ENCODE measurements at places on chromosomes 16 and 17.

DNA sequence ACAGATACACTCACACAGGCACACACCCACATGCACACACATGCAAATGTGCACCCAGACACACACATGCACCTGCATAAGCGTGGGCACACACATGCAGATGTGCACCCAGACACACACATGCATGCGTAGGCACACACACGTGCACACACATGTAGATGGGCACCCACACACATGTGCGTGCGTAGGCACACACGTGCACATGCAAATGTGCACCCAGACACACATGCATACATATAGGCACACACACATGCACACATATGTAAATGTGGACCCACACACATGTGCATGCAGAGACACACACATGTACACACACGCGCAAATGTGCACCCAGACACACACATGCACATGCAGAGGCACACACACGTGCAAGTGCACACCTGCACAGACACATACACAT, 60.3 kb downstream of the MRM1 start:
- no peak for DNase-seq

DNA sequence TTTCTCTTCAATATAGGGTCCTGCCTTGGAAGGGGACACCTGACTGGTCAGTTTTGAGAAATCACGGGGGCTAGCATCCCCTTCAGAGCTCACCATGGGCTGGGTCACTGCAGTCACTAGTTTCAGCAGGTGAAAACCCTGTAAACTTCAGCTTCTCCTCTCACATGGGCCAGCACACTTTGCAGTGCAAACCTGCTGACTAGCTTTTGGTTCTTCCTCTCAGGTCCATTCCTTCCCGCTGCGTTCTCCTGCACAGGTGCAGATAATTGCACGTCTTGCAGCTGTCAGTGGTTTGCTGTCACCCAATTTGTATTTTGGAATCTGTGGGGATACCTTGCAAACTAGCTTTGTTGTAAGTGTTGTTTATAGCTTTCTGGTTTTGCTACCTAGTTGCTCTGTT, 95.1 kb downstream of the LYRM1 start:
- DNase-seq = no peak

DNA sequence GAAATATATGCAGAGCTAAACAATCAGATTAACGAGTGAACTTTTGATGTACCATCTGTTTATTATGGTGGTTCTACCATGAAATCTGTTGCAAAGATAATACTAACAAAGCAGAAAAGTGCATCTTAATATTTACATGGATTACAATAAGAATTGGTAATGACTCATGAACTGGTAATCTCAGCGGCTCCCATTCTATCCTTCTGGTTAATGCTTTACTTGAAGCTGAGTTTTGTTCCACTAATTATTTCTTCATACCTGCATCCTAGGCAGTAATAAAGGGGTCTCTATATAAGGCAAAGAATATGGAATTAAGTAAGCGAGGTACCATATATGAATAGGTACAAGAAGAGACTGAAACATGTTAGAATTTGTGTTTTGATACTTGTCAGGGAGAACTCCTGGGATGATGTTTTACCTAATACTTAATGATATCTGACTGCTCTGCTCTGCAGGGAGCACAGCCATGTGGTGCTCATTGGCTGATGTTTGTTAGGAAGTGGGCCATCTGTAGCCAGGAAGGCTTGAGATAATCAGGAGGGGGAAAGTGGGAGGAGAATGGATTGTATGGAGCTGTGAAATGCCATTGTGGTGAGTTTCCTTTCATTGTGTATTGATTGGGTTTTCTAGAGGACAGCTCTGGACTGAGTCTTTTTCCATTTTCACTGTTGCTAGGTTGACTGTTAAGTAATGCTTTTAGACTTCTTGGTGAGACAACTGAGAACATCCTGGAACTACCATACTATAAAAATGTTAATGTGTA, 52.6 kb downstream of the MAP2K6 start:
- no peak for DNase-seq

- DNase-seq = peak; percentile 14
Measured at GRCh38 chr17:44557651-44558285, 484 bp downstream of the FZD2 start.

DNA sequence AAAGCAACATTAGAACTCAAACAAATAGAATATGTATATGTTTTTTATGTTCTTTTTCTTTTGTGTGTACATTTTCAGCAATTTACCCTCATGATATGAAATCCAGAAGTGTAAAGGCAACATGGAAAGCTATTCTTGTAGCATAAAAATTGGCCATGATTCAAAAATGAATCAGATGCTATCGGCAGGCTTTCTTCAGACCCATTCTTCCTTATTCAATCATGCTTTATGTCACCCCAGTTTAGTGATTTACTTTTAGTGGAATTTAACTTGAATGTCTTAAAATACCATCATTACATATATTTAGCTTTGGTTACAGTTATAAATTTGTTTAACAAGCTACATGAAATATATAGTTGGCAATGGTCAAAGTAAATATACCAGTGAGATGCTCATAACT, 21.4 kb upstream of the SMIM36 start:
- no peak for DNase-seq

- no peak for DNase-seq
Measured at GRCh38 chr17:21161498-21162393, 35.0 kb downstream of the DHRS7B start.

- DNase-seq = no peak
Measured at GRCh38 chr17:79991924-79992648, 43.6 kb downstream of the TBC1D16 start.

DNA sequence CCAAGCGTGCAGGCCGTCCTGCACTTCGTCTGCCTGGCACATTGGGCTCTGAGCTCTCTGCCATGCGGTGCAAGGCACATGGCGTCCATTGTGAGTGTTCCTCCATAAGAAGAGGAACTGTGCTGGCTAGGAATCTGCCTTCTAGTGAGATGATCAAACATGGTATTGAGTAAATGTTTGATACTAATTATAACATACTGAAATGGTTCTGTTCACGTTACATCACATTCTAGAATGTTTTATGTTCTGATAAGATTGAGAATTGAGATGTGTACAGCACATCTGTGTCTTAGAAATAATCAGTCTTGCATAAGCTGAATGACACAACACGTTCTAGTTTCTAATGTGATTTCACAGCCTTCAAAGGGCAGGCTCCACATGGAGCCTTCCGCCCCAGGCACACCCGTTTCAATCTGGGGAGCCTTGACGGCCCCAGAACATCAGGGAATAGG, 42.9 kb downstream of the USP10 start:
- DNase-seq = peak; percentile 64

GRCh38 chr16:81748476-81749198, 30.5 kb upstream of the PLCG2 start:
- no peak for DNase-seq

GRCh38 chr17:59825533-59826322, 67.0 kb downstream of the TUBD1 start:
- DNase-seq = no peak

GRCh38 chr17:44900894-44901293, 1.6 kb upstream of the EFTUD2 start:
- DNase-seq = peak; percentile 24

DNA sequence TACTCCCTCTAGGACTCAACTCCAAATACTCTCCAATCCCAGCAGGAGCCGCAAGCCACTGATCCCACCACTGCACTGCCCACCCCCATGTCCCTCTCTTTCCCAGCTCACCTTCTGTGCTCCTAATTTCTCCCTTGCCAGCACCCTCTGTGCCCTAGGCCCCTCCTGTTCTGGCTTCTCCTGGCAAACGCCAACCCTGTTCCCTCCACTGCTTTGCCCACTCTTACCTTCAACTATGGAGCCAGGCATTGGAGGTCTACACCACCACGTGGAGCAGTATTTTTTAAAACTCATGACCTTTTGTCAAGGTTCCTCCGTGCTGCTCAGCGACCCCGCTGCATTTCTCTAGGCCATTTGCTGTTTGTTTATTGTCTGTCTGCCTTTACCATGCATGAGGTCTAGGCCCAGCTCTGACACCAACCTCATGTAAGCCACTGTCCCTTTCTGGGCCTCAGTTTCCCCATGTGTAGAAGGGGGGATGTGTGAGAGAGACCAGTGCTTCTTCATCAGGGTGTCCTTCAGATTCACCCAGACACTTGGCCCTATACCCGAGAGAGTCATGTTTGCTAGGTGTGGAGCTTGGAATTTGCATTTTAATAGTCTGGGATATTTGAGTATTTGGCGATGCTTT, 4.6 kb downstream of the CCDC102A start:
- DNase-seq = no peak

DNA sequence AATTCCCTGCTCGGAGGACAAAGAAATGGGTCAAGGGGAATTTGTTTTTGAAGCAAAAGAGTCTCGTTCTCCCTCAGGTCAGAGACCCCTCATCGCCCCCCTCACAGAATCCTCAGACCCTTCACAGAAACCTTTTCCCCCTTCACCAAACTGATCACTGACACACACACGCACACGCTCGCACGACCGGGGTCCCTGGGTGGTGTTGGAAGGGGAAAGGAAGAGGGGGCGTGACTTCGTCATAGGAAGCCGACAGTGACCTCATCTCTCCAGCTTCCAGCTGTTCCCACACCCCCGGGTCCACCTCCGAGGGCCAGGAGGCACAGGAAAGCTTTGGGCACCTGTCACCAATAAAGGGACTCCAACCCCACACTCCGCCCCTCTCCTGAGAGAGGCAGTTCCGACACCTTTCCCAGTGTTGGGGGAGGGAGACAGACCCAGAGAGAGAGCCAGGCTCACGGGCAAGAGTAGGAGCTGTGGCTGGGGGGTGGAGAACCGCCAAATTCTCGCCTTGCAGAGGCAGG, 1.2 kb downstream of the ASGR1 start:
- DNase-seq = no peak

DNA sequence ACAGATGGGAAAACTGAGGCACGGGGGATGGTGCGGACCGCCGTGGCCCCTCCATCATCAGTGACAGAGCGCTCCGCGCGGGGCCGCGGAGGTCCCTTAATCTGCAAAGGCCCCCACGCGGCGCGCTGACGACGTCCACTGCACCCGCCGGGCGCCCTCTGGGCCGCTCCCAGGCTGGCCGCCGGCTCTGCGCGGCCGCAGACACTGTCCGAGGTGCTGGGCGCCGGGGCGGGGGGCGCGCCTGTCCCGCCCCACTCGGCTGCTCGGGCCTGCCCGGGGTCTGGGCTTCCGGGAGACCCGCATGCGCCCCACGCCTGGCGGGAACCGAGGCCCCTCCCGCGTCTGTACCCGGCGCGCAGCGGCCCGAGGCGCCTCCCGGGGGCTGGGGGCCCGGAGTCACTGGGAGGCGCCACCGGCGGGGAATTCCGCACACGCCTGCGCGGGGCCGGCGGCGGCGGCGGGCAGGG, 550 bp upstream of the RNF213 start:
- peak; percentile 89 for DNase-seq

- DNase-seq = no peak
Measured at GRCh38 chr17:79079421-79080200, 5.0 kb downstream of the ENGASE start.

DNA sequence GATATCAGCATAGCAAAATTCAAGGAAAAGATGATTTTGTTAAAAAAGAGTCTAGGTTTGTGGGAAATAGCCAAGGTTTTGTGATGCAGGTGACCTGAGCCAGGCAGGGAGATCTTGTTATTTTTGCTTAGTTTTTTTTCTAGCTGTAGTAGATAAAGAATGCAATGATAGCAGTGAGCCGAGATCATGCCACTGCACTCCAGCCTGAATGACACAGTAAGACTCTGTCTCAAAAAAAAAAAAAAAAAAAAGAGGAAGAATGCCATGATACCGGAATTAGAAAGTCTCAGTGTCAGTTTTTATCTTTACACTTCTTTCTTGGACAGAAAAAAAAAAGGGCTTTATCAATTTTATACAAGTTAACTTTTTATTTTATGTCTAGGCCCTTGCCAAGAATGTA, 27.5 kb downstream of the TMEM238L start:
- no peak for DNase-seq

GRCh38 chr16:64638766-64639165, 483.1 kb downstream of the CDH11 start:
- no peak for DNase-seq

DNA sequence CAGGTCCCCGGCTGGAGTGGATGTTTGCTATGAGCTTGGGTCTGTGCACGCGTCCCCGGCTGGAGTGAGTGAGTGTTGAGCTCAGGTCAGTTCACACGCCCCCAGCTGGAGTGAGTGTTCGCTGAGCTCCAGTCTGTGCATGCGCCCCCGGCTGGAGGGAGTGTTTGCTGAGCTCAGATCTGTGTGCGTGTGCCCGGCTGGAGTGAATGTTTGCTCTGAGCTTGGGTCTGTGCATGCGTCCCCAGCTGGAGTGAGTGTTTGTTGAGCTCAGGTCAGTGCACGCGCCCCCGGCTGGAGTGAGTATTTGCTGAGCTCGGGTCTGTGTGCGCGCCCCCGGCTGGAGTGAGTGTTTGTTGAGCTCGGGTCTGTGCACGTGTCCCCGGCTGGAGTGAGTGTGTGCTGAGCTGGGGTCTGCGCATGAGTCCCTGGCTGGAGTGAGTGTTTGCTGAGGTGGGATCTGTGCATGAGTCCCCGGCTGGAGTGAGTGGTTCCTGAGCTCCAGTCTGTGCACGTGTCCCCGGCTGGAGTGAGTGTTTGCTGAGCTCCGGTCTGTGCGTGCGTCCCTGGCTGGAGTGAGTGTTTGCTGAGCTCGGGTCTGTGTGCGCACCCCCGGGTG, 284.2 kb downstream of the SNX29 start:
- no peak for DNase-seq

- no peak for DNase-seq
Measured at GRCh38 chr16:83723901-83724300, 83.9 kb upstream of the HSBP1 start.

DNA sequence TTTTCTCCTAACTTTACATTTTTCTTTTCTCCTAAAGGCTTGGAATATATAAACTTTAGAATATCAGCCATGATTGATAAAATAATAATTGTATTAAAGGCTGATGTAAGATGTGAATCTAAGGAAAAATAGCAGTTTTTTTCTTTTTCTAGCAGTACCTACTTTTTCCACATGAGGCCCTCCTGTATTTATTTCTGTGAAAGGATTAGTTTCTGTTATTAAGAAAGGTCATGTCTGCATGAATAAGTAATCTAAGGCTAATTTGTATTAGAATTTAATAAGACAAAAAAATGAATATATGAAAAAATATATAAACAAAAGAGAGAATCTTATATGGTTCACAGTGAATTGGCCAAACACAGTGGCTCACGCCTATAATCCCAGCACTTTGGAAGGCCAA, 85.3 kb downstream of the STXBP4 start:
- DNase-seq = no peak

GRCh38 chr17:2042933-2043332, 1.1 kb downstream of the OVCA2 start:
- no peak for DNase-seq

DNA sequence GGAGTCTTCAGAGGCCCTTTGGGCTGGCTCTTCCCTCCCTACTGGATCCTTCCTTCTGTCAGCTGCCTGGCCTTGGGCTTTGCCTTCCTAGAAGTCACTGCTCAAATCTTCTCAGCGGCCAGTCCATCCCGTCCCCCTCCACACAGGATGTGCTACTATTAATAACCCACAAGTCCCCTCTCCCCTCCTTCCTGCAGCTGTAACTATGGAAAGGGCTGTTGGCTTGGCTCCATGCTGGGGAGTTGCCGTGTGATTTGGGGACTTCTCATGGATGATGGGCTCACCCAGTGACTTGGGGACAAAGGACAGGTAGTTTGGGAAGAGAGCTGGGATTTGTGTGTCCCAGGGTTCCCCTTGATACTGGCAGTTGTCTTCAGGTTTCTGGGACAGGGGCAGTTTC, 19.4 kb downstream of the TMEM94 start:
- no peak for DNase-seq

GRCh38 chr17:72661116-72661944, 431.2 kb downstream of the SLC39A11 start:
- DNase-seq = no peak

GRCh38 chr16:11203111-11203623, 52.8 kb downstream of the SOCS1 start:
- no peak for DNase-seq

Data from erythroblast (primary cell).